ENCODE measurements at places on chromosomes 1 and 21.

GRCh38 chr1:172637522-172637921 is 21.4 kb upstream of the FASLG start:
- peak; percentile 33 for DNase-seq

- DNase-seq: no peak
Observed at GRCh38 chr1:89198081-89198480, 661 bp downstream of the GBP4 start.

- no peak for DNase-seq
Observed at GRCh38 chr1:54159733-54160316, 7.0 kb upstream of the CDCP2 start.

- no peak for DNase-seq
Observed at GRCh38 chr1:197225611-197226010, 42.4 kb upstream of the CRB1 start.

DNA sequence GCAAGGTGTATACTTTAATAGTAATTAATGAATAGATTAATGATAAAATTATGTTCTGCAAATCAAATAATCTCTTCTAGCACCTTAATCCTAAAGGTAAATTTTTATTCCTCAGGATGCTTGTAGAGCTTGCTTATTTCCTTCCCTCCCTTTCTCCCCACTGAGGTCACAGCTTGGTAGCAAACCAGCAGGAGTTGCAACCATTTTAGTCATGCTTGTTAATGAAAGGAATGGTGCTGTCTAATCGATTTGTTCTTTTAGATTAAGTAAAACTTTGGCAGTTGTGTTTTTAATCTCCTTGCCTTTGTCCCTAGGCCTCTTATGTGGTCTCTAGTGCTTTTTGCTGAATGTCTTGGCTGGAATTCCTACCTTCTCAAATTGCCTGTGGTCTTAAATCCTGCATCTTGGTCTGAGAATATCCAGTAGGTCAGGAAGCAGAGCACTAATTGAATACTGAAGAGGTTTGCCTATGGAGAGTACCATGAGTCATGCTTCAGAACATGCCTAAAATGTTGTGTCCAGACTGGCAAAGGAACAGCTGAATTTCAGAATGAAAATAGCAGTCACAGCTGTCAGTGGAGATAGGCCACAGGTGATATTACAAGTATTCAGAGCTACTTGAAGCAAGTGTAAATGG is 36.3 kb upstream of the RWDD3 start:
- no peak for DNase-seq
